ENCODE measurements at places on chromosomes 11 and 22.
A peak's percentile ranks its signal among the peaks of the same experiment; 100 is the strongest.

DNA sequence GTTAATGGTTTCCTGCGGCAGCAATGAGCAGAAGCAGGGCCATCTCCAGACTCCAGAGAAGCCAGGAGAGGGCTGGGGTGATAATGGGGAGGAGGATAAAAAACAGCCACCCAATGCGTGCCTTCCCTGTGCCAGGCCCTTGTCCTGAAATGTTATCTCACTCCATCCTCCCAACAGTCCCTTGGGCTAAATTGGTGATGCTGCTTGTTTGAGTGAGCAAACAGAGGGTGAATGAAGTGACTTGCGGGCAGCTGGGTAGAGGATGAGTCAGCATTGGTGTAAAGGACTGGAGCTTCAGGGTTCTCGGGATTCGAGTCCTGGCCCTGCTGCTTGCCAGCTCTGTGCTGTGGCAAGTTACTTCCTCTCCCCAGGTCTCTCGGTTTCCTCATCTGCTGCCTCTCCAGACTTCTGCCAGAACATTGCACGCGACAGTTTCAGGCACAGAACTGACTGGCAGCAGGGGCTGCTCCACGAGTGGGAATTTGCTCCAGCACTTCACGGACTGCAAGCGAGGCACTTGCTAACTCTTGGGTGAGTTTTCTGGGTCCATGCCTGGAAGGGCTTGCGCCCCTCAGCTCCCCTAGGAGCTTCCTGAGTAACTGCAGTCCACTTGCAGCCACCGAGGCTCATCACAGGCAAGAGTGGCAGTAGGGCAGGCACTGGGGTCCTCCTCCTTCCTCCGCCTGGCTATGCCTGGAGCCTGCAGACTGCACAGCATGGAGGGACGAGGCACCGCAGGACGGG lies at the start of gene P2RY6:
Gene P2RY6 (plus strand): TSS at position 403 of the 744 bp plus-strand sequence. CDS start 24,181 bp downstream, outside the sequence.
- DNase-seq = peak; percentile 86

- no peak for DNase-seq
Observed at GRCh38 chr11:34604911-34605310, 16.0 kb upstream of the EHF start.

- DNase-seq = no peak
Observed at GRCh38 chr11:2581151-2581930, 118.5 kb downstream of the KCNQ1OT1 start.

- DNase-seq = no peak
Observed at GRCh38 chr11:103078710-103079109, 13.2 kb downstream of the DCUN1D5 start.

DNA sequence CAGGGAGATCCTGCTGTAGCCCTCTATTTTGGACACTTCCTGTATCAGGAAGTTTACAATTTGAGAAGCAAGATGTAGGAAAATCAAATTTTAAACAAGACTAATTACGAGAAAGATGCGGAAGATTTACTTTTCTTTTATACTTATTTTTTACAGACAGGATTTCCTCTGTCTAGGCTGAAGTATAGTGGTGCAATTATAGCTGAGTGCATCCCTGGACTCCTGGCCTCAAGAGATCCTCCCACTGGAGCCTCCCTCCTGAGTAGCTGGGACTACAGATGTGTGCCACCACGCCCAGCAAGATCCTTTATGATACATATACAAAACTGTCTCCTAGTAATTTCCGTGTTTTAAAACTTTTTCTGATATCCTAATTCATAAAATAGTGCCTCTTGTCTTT lies 17.2 kb upstream of the CARD18 start:
- no peak for DNase-seq

DNA sequence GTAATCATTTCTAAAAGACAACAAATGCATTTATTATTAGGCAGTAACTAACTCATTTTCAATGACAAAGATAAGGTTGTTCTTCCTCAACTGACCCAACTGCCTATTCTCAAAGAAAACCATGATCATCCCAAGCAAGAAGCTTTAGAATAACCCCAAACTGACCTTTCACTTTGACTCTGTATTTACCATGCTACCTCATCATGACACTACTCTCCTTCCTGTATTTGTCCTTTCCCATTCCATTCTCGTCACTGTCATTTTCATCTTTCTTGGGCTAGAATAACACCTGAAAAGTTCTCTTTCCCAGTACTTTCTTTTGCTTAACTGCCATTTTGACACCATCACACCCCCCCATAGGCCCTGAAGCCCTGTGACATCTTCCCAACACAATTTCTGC lies 48.3 kb downstream of the TCF20 start:
- DNase-seq = no peak

DNA sequence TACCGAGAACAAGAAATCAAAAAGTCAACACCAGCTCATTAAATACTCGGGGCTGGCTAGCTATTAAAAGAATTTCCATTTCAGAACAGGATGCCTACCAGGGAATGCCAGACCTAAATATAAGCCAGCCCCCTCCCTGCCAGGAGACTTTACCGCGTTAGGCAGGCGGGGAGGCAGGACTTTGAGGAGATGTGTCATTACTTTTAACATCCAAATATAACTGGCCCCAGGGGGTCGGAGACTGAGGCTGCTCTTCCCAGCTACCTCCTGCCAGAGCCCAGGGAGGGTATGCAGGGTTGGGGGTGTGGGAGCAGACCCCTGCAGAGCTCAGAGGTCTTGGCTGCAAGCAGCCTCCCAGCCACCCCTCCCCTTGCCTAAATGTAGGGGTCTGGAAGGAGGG lies 183.5 kb downstream of the DSCAML1 start:
- DNase-seq = no peak

DNA sequence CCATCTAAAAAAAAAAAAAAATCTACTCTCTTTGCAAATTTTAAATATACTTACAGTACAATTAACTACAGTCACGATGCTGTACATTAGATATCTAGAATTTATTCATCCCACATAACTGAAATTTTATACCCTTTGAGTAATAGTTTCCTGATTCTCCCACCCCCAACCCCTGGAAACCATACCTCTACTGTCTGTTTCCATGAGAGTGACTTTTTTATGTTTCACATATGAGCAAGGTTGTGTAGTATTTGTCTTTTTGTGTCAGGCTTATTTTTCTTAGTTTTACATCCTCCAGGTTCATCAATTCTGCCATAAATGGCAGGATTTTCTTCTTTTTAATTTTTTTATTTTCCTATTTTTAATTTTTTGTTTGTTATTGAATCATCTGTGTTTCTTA lies 3.2 kb downstream of the HBB start:
- DNase-seq = no peak

- peak; percentile 46 for DNase-seq
Observed at GRCh38 chr22:36528341-36528740, 625 bp downstream of the EIF3D start.

GRCh38 chr22:30927806-30928205 lies 40.8 kb downstream of the MORC2 start:
- DNase-seq = no peak

GRCh38 chr11:75478783-75479596 lies 46.0 kb upstream of the KLHL35 start:
- DNase-seq = no peak

GRCh38 chr22:48920776-48921241 lies 906.9 kb downstream of the BRD1 start:
- no peak for DNase-seq

DNA sequence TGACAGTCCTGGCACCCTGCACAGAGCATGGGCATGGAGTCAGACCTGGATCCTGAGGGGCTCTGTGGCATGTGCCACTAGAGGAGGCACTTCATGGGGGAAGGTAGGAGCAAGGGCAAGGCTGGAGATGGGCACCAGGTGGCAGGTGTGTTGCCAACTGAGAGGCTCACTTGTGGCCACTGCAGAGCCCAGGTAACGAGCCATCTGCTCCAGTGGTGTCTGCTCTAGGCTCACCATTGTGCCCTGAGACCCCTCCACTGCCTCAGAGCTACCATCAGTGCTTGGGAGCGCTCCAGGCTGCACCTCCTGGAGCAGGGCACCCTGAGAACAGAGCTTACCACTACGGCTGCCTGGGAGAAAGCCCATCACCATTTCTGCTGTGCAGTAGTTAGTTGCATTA lies 1.3 kb upstream of the ZDHHC8 start:
- DNase-seq = no peak

DNA sequence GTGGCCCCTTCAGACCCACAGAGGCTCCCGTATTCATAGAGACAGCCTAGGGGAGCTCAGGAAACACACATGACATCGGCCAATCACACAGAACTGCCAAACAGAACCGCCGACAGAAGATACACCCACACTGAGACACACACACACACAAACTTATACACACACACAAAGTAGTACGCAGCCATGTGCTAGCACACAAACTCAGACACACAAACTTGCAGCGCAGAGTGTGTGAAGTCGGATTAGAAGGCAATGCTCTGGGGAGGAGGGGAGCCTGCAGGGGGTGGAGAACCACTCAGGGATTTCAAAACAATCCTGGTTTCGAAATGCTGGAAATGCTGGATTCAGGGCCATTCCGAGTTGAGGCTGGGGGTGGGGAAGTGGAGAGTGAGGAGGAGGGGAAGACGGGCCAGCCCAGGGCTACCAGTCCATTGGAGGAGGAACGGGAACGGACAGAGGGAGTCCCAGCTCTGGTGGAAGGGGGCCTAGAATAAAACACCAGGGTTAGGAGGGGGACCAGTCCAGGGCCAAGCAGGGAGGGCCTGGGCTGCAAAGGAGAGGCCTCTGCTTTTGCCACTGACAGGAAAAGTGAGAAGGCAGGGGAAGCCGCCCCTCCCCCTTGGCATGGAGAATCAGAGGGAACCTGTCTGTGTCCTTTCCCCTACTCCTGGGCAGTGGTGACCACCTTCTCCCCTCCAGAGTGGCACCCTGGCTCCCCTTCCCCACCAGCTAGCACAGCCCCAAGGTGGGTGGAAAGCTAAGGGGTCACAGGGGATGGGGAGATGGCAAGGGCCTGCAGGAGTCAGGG lies 4.4 kb downstream of the BCL9L start:
- peak; percentile 95 for DNase-seq

GRCh38 chr11:133366147-133366546 lies 166.2 kb downstream of the OPCML start:
- no peak for DNase-seq

DNA sequence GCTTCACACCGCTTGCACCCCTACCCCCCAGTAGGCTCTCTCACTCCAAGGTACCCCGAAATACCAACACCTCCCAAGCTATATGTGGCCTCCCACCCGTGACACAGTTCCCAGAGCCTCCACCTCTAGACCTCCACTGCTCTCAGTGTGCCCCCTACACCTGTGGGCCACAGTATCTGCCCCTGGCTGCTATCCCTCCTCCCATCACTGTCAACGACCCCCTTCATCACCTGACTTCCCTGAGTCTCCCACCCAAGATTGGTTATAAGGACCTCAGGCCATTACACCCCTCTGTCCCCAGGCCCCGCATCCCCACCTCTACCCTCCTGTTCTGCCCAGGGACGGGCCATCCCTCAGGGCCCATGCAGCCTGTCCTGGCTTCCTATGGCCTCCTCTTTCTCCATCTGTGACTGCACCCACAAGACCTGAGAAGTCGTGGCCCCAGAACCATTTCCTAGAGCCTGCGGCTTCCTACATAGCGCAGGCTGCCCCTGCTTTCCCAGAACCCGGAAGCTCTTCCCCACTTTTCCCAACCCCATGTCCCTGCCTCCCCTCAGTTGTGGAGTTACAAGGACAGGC lies 734 bp downstream of the ACR start:
- DNase-seq = no peak

- no peak for DNase-seq
Observed at GRCh38 chr11:122339436-122340060, 223.5 kb upstream of the BLID start.

DNA sequence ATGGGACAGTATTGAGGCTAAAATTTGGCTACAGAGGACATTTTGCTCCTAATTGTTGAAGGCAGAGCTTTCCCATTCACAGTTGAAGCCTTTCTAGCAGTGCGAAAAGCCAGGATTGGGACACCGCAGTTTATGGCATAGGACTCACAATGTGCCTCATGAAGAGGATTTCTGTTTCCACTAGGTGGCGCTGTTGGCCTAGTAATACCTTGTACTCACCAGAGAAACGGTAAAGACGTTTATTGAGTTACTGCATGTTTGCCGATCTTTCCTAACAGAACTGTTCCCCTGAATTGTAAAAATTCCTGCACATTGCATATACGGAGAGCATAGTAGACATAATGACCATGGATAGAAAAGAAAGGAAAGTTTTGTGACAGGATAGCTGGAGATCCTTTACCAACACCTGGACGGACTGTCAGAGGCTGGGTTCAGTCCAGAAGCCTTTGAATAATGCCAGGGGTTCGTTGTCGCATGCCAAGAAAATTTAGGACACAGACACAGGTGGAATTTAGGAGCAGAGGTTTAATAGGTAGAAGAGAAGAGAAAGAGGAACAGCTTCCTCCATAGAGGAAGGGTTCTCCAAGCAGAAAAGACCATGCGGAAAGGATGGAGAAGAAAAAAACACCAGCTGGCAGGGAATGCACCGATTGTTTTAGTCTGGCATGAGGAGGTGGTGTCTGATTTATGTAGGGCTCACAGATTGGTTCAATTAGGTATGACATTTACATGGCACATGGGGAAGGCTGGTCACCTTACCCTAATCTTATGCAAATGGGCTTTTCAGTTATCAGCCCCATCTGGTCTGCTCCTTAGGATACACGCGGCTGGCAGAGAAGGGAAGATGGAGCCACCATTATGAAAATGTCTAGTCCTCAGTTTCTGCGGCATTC lies 10.8 kb upstream of the OR51D1 start:
- peak; percentile 66 for DNase-seq

DNA sequence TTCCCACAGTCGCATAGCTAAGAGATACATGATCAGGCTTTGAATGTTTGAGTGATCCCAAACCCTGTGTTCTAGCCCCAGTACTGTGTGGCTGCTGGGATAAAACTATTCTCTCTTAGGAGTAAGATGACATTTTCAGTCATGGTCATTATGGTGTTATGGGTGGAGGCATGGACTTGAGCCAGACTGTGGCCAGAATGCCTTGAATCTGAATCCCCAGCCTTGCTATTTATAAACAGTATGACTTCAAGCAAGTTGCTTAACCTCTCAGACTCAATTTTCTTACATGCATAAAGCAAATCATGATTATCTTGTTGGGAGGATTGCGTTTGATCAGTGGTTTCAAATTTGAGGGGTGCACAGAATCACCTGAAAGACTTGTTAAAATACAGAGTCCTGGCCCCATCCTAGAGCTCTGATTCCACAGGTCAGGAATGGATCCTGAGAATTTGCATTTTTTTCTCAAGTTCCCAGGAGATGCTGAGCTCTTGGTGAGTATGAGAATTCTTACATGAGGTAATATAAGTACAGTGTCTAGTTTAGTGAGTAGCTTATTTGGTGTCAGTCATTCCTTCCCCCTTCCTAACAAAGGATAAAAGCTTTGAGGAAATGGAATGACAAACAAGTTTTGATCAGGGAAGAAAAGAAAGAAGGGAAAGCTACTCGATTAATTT lies 571.7 kb downstream of the METTL15 start:
- peak; percentile 95 for DNase-seq

GRCh38 chr11:46353698-46354097 lies 6.4 kb downstream of the DGKZ start:
- no peak for DNase-seq
